Stimulated activated CD8-positive, alpha-beta memory T cell treated with anti-CD3 and anti-CD28 coated beads, Interleukin-2, amount 100 ng/mL, for 1 hour (primary cell): ENCODE measurements at places on chromosomes 3 and 15.

- no peak for DNase-seq
Observed at GRCh38 chr3:141792495-141792894, 29.3 kb downstream of the GRK7 start.

DNA sequence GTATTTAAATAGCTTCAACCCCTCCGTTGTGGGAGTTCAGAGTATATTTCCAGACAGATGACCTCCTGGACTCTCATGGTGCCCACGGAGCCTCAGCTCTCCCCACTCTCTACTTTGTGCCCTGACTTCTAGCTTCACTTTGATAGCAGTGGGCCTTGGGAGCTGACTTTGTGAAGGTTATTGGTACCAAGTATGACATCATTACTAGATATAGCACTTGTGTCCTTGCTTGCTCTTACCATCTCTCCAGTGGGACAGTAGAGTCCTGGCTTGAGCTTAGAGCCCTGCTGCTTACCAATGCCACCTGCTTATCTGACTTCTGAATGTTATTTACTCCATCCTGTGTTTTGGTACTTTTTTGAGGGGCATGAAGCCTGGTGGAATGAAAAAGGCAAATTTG is 53.4 kb downstream of the PPM1L start:
- DNase-seq = no peak

DNA sequence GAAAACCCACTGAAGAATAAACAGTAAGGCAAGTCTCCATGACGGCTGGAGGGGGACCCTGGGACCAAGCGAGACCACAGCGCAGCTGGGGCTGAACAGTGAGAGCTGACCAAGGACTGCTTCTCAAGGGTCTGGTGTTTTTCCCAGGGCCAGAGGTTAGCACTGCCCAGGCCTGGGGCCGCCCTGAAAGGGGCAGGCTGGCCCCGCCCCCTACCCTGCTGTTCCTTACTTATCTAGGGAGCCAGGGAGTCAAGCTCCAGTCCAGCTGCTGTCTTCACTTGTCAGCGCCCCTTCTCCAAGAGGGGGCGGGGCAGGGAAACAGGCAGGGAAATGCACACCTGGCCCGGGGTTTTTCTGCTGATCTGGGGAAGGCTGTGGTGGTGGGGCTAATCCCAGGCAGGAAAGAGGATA is 51.6 kb upstream of the HACD2 start:
- no peak for DNase-seq

DNA sequence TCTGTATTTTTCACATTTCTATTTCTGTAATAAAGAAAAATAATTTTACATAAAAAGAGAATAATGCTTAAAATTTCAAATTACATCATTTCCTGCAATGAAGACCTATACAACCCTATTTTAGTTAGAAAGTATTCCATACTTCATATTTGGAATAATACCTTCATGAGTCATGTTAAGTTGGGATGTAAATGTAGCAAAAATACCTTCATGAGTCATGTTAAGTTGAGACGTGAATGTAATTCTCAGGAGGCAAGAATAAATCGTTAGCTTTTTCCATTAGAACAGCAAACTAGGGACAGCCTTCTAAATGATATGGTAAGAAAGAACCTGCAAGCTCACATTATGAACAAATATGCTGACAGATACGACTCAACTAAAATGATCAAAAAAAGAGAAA is 91.9 kb downstream of the NAALADL2 start:
- no peak for DNase-seq

DNA sequence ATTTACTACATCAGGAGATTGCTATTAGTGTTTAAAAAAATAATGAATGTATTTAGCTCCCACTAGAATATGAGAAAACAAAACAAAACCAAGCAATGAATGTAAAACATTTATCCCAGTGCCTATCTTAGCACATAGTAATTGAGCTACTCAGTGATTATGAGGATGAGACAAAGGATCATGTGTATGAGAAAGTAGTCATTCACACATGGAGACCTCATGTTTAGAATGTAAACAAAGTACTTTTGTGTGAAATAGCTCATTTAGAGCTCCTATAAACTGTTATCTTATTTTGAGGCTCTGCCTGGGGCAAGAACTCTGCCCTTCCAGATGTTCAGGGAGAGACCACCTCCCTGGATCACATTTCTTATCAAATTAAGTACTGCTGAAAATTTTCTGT is 236.8 kb downstream of the LRRN1 start:
- DNase-seq = no peak

GRCh38 chr3:134590766-134591165 is 60.1 kb downstream of the KY start:
- no peak for DNase-seq

DNA sequence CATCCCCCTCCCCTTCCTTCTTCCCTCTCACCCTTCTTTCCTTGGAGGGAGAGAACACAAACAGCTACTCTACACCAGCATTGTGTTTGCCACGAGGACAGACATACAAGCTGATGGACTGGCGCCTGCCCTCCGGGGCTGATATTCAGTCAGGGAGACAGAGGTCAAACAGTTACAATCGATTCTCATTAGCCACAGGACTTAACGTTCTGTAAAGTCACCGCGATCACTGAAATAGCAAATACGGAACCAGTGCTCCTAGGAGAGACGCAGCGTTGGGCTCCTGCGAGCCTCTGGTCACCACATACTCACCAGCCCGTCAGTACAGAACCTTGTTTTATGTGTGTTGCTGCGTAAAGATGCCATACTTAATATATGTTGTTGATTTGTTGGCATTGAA is 108.8 kb downstream of the LRRK1 start:
- DNase-seq = no peak

GRCh38 chr15:33218071-33218491 is 23.6 kb upstream of the FMN1 start:
- DNase-seq = no peak

GRCh38 chr3:100002599-100003350 is 111.5 kb downstream of the FILIP1L start:
- DNase-seq = no peak

- DNase-seq = no peak
Observed at GRCh38 chr15:74320352-74321247, 46.8 kb downstream of the CYP11A1 start.

DNA sequence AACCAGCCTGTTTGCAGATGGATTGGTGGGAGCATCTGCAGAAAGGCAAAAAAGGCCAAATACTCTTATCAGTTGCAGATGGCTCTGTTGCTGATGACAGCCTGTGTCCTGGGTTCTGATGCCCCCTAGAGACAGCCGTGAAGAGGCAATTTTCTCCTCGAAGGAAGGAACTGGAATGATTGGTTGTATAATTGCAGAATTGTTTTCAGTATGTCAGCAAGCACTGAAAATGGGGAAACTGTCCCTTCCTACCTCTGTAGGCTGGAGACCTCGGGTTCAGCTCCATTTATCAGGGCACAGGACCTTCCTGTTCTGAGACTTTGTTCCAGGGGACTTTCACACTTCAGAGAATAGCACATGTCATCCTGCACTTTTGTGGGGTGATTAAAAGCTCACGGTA is 103.0 kb downstream of the PGPEP1L start:
- no peak for DNase-seq

GRCh38 chr3:195106418-195106906 is 164.5 kb downstream of the XXYLT1 start:
- peak; percentile 35 for DNase-seq

DNA sequence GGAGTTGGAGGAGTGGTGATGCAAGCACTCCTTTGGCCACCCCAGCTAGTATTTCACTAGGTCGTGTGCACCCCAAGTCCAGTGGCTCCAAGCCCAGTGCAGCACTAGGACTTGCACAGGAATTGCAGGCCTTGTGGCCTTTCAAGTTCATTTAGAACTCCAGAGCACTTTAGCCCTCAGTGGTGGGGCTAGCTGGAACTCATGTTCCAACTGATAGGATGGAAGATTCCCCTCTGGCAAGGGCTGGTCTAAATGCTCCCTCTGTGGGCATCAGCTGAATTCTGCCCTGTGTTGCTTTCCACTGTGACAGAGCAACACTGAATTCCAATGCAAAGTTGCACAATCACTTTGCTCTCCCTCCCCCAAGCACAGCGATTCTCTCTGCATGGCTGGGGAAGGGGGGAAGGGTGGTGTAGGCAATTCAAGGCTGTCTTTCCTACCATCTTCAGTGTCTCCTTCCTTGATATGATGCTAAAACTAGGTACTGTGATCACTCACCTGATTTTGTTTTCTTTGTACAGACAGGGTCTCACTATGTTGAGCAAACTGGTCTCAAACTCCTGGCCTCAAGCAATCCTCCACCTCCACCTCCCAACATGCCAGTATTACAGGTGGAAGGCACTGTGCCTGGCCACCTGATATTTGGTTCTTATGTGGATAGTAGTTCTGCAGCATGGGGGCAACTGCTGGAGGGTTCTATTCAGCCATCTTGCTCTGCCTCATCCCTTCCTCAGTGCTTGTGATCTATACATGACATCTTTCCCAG is 10.3 kb downstream of the USF3 start:
- DNase-seq = no peak

GRCh38 chr3:114893361-114893760 is 253.7 kb downstream of the ZBTB20 start:
- no peak for DNase-seq

GRCh38 chr3:190430906-190431305 is 18.8 kb downstream of the TMEM207 start:
- no peak for DNase-seq

DNA sequence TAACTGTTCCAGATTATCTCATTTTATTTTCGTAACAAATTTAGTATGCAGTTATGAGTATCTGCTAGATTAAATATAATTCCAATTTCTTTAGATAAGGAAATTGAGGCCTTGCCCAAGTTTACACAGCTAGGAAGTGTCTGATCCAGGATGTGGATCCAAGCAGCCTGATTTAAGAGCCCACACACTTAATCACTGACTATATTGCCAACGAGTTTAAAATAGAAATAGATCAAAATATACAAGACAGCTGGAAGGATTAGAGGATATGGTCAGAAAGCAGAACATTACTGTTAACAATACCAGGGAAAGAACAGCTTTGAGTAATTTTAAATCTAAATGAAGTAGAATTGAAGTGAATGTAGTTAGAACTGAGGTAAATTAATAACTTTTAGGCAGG is 215.2 kb downstream of the C3orf38 start:
- DNase-seq = no peak

GRCh38 chr15:64274341-64274950 is 81.5 kb downstream of the CSNK1G1 start:
- DNase-seq = no peak

- no peak for DNase-seq
Observed at GRCh38 chr3:100606894-100607512, 2.4 kb upstream of the ADGRG7 start.

DNA sequence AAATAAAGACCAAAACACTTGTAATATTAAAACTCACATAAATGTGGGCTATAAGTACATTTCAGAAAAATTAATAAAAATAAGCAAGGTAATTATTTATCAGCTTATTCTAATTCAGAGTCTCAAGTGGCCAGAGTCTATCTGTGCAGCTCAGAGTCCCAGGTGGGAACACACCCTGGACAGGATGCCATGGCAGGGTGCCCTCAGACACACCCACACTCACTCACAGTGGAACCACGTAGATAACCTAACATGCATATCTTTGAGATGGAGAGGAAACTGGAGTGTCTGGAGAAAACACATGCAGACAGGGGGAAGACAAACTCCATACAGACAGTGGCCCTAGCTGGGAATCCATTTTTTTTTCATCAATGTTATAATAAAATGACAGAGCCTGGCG is 37.2 kb downstream of the FSIP1 start:
- no peak for DNase-seq

- DNase-seq = no peak
Observed at GRCh38 chr3:159951540-159951939, 37.1 kb upstream of the IL12A start.

GRCh38 chr3:197533927-197534725 is 21.6 kb downstream of the BDH1 start:
- no peak for DNase-seq

GRCh38 chr3:14876921-14877333 is 58.2 kb downstream of the FGD5 start:
- no peak for DNase-seq
